ENCODE measurements at places on chromosomes 1 and 21. TPM values are rescaled to one million over a fixed set of nuclear protein-coding genes. Genes with fewer than 3 reads are reported as not detected.

PERM1 gene
- total RNA-seq, result not detected

GRCh38 chr1:24705260-24706073 lies 39.8 kb upstream of the CLIC4 start:
- peak; percentile 98 for DNase-seq
- no peaks in the 10 kb centered on the region for H3K36me3 ChIP-seq
- peaks cover 62% of the 10 kb centered on the region for H3K4me1 ChIP-seq
- peak overlapping the region; percentile 47 for H3K4me3 ChIP-seq
- H3K27ac ChIP-seq, result peak overlapping the region; percentile 79

- H3K27ac ChIP-seq, result peak overlapping the region; percentile 78
- peak; percentile 72 for DNase-seq
- H3K36me3 ChIP-seq, result peaks cover 27% of the 10 kb centered on the region
- no peak overlapping the region for H3K4me3 ChIP-seq
Observed at GRCh38 chr1:62514746-62515423, 78.0 kb downstream of the USP1 start.

- no peak overlapping the region for H3K27ac ChIP-seq
- H3K36me3 ChIP-seq, result no peaks in the 10 kb centered on the region
- peaks cover 23% of the 10 kb centered on the region for H3K4me1 ChIP-seq
- peak; percentile 36 for DNase-seq
Observed at GRCh38 chr1:12179111-12179519, 12.3 kb downstream of the TNFRSF1B start.

DNA sequence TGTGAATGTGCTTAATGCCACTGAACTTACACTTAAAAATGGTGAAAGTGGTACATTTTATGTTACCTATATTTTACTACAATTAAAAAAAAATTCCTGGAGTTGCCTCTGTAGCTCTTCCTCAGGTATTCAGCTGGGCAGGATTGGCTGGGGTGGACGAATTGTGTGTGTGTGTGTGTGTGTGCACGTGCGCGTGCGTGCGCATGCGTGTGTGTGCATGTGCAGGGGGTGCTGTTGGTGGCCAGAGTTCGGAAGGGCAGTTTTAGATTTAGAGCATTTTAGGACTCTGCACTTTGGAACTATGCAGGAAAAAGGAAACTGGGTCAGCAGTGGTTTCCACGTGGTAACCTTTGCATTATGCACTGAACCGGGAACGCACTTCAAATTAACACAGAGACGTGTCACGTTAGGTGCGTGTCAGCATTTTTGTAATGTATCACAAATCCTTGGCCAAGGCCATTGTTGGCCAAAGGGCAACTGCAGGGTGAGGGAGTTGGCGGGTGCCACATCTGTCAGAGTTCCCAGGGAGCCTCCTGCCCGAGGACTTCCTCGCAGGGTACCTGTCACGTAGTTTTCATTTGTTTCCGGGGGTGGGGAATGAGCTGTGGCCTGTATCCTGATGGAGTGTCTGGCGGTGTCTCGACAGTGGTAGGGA lies 312.8 kb downstream of the CAMTA1 start:
- peaks cover 42% of the 10 kb centered on the region for H3K27me3 ChIP-seq
- H3K4me1 ChIP-seq, result peaks cover 16% of the 10 kb centered on the region
- no peak overlapping the region for H3K27ac ChIP-seq
- no peak for DNase-seq

CDA gene
- 0.66 TPM for total RNA-seq

GRCh38 chr1:107991371-107992066 lies 26.5 kb upstream of the VAV3 start:
- no peaks in the 10 kb centered on the region for H3K36me3 ChIP-seq
- DNase-seq, result no peak
- H3K4me1 ChIP-seq, result peaks cover 6% of the 10 kb centered on the region
- no peak overlapping the region for H3K27ac ChIP-seq
- H3K4me3 ChIP-seq, result no peak overlapping the region
